ENCODE measurements at places on chromosomes 3 and 15.

DNA sequence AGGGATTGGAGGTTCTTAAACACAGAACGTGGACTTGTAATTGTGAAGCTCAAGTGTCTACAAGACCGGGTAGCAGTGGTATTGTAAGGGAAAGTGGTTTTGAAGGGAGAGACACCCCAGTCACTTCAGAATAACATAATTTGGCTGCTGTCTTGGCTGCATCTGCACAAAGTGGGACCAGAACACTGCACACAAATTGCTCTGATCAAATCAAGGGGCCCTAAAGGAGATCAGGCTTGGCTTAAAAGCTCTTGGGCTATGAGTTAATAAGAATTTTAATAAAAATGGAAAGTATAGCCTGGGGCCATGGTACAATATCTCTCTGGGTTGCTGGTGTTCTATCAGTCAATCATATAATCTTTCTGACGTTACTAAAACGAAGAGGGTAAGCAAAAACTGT, 356.1 kb upstream of the ICE2 start:
- DNase-seq: no peak

GRCh38 chr15:57994221-57995049, 71.1 kb downstream of the ALDH1A2 start:
- no peak for DNase-seq

GRCh38 chr3:47079432-47079831, 84.5 kb downstream of the SETD2 start:
- no peak for DNase-seq

GRCh38 chr3:153284282-153284938, 122.4 kb downstream of the RAP2B start:
- no peak for DNase-seq

- no peak for DNase-seq
Observed at GRCh38 chr3:161035711-161036110, 69.4 kb downstream of the B3GALNT1 start.

DNA sequence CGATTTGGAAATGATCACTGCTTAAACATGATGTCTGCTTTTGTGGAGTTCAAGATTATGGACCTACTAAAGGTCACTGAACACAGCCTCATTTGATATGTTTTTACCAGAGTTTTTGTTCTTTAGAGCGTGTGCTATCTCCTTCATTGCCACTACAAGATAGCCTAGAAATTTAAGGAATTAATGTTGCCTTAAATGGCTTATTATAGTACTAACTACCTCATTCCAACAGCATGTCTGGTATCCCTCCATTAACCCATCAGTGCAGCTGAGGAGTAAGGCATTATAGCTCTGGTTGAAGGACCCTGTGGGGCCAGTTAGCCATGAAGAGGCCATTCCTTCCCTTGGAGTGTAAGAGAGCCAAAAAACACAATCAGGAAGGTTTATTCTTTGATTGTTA, 2.3 kb upstream of the FAM43A start:
- no peak for DNase-seq

DNA sequence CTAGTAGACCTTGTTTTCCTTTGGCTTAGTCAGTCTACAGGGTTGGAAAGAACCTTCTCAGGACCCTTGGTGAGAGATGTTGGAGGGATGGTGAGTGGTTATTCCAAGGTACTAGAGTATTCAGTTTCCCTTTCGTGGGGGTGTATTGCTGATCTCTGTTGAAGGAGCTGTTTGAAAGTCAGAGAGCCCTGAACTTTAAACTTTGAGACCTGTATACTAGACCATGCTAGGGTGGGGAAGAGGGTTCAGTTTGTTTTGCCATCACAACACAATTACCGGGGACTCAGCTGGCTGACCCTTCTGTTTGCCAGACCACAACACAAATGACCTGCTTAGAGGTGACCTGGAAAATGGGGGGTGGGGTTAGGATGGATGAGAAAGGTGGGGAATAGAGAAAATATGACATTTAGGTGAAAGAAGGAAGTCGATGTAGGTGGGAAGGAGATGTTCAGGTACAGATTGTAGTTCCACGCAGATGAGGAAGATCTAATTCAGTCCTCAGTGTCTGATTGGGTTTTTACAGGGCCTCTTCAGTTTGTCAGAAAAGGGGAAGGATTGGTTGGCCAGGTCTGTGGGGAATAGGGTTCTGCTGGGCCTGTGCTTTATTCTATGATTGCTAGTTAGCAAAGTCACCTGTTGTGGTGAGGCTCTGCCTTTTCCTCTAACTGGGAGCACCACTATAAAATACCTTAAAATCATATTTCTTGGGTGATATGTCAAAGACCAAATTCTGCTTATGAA, 6.8 kb downstream of the UBE2E2 start:
- DNase-seq: no peak

DNA sequence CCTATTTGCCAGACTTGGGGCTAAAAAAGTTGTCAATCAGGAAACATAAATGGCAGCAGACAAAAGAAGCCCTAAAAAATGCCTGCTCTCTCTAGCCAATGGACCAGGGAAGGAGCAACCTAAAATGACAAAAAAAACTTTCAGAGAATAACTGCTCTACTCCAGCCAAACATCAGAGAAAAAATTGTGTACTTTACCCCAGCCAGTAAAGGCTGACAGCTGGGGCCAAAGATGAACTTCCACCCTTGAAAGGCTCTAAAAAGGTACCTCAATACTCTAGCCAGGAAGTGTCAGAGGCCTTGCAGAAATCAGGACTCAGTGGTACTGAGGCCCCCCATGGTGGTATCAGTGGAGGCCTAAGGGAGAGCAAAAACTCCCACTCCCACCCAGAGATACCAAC, 18.4 kb downstream of the C3orf70 start:
- DNase-seq: no peak

- DNase-seq: no peak
Observed at GRCh38 chr3:122786066-122786465, 7.6 kb downstream of the HSPBAP1 start.

GRCh38 chr3:32685543-32686185, 676 bp downstream of the CNOT10 start:
- DNase-seq: no peak

GRCh38 chr15:39599871-39600270, 19.0 kb downstream of the THBS1 start:
- DNase-seq: no peak

DNA sequence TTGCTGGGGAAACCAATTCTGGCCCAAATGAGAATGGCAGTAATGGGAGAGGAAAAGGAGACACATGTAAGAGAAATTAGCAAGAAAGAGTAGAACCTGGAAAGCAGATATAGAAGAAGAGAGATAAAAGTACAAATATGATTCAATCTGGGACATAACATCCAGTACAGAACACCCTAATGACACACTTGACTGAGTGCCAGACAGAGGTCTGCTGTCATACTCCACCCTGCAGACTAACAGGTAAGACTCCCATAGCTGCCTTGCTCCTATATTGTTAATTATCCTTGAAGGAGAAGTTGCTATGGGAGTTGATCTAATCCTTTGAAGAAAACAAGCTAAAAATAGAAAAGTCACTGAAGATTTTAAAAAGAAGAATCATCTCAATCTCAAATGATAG, 21.1 kb downstream of the CCPG1 start:
- DNase-seq: no peak

DNA sequence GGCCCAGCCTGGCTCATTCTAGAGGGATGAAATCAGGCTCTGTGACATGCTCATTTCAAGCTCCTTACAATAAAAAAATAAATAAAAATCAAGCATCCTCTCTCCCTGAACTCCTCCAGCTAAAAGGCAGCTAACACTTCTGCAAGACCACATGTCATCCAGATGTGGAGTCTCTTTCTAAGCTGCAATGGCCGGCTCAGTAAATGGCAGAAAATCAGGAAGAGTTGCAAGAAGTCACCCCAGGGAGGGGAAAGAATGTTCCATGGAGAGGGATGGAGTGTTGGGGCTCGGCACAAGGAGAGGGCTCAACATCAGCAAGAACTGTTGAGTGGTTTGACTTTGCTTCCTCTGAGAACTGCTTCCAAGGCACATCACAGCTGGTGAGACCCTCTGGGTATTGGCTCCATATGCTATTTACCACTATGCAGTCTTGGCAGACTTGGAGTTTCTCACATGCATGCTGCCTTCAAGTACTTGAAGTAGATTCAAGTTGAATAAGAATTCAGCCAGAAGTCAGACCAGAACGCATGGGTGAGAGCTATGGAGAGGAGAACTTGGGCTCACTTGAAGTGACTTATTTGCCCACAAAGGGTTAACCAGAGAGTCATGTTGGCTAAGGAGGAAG, 689.0 kb downstream of the NTRK3 start:
- no peak for DNase-seq

- no peak for DNase-seq
Observed at GRCh38 chr3:113468539-113468938, 27.2 kb upstream of the CFAP44 start.

- no peak for DNase-seq
Observed at GRCh38 chr3:133521946-133522345, 51.5 kb upstream of the CDV3 start.

DNA sequence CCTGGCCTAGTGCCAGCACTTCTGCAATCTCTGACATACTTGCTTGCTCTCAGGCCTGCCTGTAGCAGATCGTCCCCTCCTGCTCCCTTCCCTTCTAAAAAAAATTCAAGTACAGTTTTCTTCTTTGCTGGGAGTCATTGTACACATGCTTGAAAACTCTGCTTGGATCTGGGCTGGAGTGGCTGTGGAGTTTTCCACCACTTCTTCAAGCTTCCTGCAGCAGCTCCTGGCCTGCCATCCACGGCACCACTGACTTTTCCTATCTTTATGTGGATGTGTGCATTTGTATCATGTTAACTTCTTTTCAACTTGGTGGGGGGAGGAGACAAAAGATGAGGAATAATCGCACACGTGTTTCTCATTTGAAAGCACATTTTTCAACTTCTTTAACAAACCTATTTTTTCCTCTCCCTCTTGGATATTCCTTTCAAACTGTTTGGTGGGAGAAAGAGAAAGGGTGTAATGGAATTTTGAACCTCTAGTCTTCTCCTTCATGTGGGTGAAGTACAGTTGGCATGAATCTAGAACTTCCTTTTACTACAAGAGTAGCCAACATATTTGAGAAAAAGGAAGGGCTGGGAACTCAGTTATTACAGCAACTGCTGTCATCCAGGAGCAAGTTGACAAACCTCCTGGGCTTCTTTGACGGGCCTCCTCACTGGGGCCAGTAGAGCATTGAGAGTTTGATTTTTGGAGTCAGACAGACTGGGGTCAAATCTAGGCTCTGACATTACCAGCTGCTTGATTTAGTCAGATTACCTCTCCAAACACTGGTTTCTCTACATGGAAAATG, 61.2 kb upstream of the LRTM1 start:
- DNase-seq: no peak

GRCh38 chr15:42879443-42879842, 41.1 kb downstream of the TTBK2 start:
- DNase-seq: no peak

- no peak for DNase-seq
Observed at GRCh38 chr3:183287301-183287971, 34.4 kb downstream of the B3GNT5 start.

GRCh38 chr3:141052201-141053069, 1.3 kb downstream of the SPSB4 start:
- no peak for DNase-seq

DNA sequence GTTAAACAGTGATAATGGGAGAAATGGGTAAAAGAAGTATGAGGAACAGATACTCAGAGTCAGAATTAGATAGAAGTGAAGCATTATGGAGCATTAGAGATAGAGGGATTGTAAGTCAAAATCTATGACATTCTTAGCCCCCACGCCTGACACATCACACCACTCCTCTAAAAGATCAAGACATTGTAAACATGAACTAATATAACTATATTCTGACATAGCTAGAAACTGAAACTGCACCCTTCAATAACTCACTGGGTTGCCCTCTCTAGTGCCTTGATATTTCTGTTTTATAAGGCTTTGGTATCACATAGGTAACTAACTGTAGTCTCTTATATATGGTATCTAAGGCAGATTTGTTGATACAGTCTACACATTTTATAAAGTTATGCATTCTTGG, 684.3 kb upstream of the DPPA4 start:
- no peak for DNase-seq

DNA sequence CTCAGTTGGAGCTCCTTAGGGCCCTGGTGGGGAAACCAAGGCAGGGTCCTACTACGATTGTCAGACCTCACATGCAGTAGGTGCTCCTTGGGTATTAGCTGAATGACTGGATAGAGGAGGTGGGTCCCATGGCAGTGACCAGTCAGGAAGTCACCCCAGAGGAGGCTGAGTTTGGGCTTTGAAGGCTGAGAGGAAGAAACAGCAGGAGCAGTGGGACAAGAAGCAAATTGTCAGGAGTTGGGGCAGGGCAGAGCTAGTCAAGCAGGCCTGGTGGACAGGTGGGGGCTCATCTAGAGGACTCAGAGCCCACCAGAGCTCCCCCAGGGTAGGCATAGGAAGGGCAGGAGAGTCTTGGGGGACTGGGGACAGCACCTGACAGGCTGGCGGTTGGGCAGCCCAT, 3.1 kb downstream of the NBEAL2 start:
- DNase-seq: no peak

- DNase-seq: no peak
Observed at GRCh38 chr15:40877694-40878093, 3.7 kb upstream of the RHOV start.

DNA sequence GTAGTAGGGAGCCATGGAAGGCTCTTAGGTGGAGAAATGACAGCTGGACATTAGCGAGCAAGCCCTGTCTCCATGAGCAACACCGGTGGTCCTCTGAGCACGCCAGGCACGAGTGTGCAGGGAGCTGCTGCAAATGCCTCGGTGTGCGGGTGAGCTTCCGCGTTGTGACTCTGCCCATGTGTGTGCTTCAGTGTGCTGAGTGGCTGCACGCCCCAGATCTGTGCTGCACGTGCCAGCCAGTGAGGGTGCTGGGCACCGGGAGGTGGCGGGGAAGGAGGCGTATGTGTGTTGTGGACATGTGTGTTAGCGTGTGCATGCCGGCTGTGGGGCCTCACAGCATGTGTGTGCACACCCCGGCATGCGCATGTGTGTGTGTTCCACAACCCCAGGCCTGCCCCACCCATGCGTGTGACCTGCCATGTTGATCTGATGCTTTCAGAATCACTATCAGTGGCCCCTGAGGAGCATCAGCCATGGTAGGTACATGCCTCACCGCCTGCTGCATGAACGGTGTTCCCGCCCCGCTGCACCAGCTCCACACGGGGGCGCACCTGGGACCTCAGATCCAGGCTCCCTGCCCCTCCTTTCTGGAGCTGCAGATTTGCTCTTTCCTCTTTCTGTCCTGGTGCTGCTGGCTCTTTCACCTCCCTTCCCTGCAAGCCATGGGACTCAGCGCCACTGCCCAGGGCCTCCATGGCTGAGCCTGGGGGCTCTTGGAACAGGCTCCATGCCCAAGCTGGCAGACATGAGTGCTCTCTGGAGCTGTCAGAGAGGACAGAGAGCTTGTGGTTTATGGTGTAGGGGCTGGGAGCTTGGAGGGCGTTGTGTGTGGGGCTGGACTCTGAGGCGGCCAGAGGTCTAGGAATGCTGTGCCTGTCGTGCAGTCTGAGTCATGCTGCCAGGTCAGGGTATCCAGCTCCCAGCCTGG, 169.4 kb downstream of the TBC1D2B start:
- DNase-seq: no peak

- DNase-seq: no peak
Observed at GRCh38 chr3:72641684-72642083, 206.6 kb downstream of the SHQ1 start.

GRCh38 chr15:73782344-73782959, 29.3 kb upstream of the INSYN1 start:
- DNase-seq: no peak

All from stimulated activated CD8-positive, alpha-beta memory T cell treated with anti-CD3 and anti-CD28 coated beads, Interleukin-7, amount 100 ng/mL, for 1 hour (primary cell).